Stimulated activated CD4-positive, alpha-beta T cell treated with anti-CD3 and anti-CD28 coated beads, Interleukin-1b, Interleukin-23, amount 100 ng/mL, for 48 hours (primary cell): ENCODE measurements at places on chromosomes 7 and 10.
A peak's percentile ranks its signal among the peaks of the same experiment; 100 is the strongest.

- DNase-seq = no peak
Measured at GRCh38 chr10:28400681-28401080, 97.8 kb upstream of the MPP7 start.

DNA sequence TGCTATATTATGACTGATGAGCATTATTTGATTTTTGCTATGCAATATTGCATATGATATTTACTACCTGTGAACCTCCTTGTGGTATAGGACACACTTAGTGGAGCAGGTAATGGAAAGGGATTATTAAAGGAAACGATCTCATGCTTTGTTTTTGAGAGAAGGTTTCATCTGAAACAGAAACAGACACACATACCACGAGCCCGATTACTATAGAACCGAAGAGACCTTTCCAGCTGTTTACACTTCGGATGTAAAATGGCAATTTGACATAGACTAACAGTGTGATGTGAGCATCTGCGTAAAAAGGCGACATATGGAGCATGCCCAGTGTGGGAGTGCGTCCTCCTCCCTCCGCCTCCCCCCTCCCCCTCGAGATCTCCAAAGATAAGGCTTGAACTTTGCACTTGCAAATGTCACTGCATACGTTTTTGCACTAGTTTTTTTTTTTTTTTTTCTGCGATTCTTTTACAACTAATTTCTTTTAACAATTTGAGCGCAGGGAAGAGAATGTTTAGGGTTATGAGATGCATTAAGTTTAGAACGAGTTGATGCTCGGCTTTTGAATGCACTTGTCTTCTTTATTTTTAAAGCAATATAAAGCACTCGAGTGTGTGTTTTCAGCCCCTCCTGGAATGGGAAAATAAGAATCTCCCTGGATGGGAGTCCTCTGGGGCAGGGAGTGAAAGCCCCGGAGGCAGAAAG, 251.0 kb downstream of the NSUN6 start:
- DNase-seq = no peak

GRCh38 chr10:51246156-51246555, 171.9 kb downstream of the PRKG1 start:
- DNase-seq = no peak

GRCh38 chr10:74151879-74152722, 1.1 kb downstream of the ADK start:
- DNase-seq = no peak

- DNase-seq = no peak
Measured at GRCh38 chr10:9807846-9808245, 1209.8 kb upstream of the CELF2 start.

DNA sequence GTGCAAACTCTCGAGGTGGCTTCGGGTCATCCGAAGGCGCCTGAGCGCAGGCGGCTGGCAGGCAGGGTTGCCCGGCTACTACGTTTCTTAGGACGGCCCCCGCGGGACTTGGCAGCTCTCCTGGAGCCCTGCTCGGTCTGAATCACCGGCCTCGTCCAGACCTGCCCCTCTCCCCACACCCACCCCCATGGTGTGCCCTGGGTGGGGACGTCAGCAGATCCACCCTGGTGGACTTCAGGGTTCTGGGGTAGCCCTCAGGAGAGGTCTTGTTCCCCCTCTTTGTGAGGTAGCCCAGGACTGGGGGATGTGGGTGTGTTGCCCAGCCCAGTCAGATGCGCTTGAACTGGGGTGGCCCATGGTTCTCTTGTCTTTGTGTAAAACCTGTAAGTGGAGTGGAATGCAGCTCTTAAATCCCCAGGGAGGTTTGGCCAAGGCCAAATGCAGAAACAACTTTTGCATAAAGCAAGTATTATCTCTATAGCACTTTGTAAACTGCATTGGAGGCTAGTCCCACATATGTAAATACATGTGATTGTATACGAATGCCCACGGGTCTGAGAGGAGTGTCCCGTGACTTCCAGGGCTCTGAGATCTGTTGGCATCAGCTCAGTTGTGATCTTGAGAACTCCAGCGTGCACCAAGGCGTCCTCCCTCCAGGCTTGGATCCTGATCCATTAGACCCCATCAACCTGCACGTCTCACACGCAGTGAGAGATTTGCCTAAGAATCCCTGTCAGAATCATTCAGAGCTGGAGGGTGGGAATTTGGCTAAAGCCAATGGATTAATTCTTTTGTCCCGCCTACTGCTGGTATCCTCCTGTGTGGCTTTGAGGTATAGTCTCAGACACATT, 1.8 kb downstream of the PFKFB3 start:
- peak; percentile 15 for DNase-seq

DNA sequence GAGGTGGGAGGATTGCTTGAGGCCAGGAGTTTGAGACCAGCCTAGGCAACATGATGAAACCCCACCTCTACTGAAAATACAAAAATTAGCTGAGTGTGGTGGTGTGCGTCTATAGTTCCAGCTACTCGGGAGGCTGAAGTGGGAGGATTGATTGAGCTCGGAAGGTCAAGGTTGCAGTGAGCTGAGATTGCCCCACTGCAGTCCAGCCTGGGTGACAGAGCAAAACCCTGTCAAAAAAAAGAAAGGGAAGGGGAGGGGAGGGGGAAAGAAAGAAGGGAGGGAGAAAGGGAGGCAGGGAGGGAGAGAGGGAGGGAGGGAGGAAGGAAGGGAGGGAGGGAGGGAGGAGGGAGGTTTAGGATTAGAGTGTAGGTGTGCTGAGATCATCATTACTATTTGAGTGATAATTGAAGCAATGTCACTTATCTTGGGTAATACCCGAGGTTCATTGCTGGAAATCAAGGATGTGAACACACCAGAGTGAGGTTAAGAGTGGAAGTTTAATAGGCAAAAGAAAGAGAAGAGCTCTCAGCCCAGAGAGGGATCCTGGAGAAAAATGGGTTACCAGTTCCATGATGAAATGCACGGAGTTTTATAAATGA, 27.6 kb downstream of the VCL start:
- DNase-seq = no peak
